ENCODE measurements at places on chromosomes 1 and 21. TPM values are rescaled to one million over a fixed set of nuclear protein-coding genes. Genes with fewer than 3 reads are reported as not detected.

Gene S100A14
- 19.6 TPM for polyA plus RNA-seq

Gene NPPB
- polyA plus RNA-seq, result not detected

Gene ZBTB7B
- 16.3 TPM for polyA plus RNA-seq

Gene MSH4
- polyA plus RNA-seq, result 0.79 TPM

Gene SYT11
- 20.3 TPM for polyA plus RNA-seq

Gene MROH9
- not detected for polyA plus RNA-seq

Gene CFAP107
- 1.3 TPM for polyA plus RNA-seq

Gene RGS4
- polyA plus RNA-seq, result 8.6 TPM

Gene MPZ
- 3.6 TPM for polyA plus RNA-seq

Gene KIAA1614
- 12.5 TPM for polyA plus RNA-seq

Gene BTG2
- polyA plus RNA-seq, result 91.8 TPM

Gene S100A8
- 17.8 TPM for polyA plus RNA-seq
